Amniotic epithelial cell (primary cell): ENCODE measurements at places on chromosomes 11 and 22.
A peak's percentile ranks its signal among the peaks of the same experiment; 100 is the strongest.

DNA sequence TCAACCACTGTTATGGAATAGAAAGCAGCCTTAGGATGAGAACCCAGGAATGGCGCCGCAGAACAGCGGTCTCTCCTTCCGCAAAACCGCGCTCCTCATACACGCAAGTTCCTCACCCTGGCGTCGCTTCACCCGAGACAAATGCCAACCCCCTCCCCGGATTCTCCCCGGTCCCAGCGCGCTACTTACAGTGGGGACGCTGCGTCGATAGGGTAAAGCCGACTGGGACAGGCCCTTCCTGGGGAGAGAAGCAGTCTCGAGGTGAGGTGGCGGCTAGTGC lies 287 bp downstream of the RPS13 start:
- DNase-seq: peak; percentile 21

DNA sequence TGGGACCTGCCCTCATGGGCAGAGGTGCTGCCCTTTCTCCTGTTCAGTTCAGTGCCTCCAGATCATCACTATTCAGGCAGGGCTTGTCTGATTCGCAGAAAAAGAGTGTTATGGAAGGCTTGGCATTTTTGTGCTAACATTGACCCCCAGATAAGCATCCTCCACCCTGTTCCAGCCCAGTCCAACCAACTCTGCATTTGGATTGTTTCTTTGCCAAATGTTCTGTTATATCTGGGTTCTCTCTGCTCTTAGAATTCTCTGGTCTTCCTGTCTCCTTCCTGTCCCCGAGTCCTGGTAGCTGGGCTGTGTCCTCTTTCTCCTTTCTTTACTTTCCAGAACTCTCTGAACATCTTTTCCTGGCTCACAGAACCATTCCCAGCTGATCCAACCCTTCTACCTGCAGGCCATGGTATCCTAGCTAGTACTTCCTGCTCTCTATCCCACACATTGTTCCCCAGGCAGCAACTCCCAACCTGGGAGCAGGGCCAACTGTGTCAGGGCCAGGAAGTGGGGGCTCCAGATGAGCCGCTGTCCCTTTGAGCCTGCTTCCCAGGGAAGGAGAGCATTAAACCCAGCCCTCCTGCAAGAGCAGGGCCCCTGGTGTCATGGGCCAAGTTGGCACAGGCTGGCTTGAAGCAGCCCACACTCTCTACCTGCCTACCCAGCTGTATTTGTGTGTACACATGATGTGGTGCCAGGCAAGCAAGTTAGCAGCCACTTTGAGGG lies 280.7 kb upstream of the CADM1 start:
- no peak for DNase-seq

DNA sequence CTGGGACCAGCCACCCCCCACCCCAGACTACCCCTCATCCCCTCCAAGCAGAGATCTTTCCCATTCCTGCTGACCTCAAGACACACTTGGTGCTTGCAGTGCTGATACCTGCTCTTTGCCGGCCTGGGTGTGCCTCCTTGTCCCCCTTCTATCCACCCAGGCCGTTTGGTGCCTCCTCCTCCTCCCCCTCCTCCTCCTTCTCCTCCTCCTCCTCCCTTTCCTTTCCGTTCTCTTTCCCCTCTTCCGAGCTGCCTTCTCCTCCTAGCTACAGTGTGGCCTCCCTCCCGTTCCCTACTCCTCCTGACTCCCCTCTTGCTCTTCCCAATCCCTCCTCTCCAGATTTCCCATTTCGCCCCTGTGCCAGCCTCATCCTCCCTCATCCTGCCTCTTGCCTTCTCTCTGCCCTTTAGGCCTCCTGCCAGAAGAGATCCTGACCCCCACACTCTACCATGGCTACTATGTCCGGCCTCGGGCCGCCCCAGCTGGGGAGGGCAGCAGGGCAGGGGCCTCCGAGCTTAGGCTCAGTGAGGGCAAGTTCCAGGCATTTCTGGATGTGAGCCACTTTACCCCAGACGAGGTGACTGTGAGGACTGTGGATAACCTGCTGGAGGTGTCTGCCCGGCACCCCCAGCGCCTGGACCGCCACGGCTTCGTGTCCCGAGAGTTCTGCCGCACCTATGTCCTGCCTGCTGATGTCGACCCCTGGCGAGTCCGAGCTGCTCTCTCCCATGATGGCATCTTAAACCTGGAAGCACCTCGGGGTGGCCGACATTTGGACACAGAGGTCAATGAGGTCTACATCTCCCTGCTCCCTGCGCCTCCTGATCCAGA lies 712 bp downstream of the HSPB2 start:
- DNase-seq: no peak

DNA sequence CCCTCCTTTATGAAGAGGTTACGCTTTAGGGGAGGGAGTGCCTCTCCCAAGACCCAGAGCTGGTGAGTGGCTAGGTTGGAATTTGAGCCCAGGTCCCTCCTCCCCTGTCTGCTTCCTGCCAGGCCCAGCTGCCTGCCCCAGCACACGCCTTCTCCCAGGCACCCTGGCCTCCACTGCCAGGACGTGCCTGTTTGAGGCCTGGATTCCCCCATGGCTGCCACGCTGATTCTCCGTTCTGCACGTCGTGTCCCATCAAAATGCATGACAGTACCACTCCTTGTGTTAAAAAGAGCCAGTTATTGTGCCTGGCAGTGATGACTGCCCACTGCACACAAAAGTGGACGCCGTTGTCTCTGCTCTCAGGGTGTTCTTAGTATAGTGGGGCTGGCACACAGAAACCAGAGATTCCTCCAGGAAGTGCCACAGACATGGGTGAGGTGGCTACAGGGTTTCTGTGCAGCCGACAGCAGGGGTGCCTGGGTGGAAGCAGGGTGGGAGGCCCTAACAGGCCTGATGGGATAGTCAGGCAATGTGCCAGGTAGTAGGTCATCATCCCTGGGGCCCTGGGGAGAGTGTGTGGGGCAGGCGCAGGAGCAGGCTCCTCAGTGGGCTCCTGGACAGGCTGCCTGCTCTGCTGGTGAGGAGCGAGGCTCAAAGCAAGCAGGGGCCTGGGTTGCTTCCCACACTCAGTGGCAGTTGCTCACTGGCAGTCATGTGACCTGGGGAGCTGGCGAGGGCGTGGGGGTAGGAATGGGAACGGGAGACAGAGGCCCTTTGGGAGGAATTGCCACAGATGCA lies 24.2 kb downstream of the MED15 start:
- peak; percentile 89 for DNase-seq

- peak; percentile 37 for DNase-seq
Measured at GRCh38 chr11:122807731-122808477, 30.4 kb upstream of the CRTAM start.

DNA sequence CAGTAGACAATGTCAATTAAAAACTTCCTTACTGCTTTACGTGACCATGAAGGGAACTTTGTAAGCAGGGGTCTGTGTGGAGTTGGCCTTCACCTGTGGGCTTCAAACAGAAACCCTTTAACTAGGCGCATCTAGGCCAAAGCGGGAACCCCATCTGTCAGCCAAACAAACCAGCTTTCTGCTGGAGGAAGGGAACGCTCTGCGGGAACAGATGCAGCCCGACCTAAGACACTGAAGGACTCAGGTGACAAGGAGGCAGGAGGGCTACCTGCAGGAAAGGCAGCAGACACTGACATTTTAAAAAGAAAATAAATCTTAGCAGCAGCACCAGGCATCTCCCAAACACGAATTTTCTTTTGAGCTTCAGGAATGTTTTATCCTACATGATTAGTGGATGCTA lies 78.4 kb downstream of the CADM1 start:
- no peak for DNase-seq

GRCh38 chr11:12045914-12046635 lies 37.6 kb upstream of the DKK3 start:
- DNase-seq: peak; percentile 74

DNA sequence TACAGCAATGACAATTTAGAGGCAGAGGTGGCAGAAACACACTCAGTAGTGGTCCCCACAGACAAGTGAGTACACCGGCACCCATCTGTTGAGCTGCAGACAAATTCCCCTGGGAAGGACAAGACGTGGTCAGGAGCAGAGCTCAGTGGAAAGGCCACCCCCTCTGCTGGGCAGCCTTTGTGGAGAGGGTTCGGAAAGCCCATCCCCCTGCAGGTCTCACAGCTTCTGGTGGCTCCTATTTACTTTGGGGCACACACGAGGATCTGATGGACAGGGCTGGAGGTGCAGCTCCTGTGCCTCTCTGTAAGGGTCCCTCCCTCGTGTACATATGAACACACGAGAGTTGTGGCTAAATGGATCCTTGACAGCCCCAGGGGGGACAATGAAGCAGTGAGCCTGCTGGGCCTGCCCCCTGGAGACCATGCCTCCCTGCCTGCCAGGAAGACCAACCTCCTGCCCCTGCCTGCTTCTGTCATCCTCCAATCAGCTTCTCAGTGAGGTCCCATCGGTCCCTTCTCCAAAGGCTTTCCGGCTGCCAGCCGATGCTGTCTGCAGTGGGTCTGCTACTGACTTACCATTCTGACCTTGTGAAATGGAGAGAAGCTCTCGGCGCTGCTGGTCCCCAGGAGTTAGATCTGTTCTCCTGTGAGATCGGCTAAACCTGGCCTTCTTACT lies 161.5 kb downstream of the CACNA1I start:
- no peak for DNase-seq

- DNase-seq: no peak
Measured at GRCh38 chr22:17845790-17846189, 71.5 kb upstream of the BID start.

GRCh38 chr22:44797181-44797725 lies 44.9 kb downstream of the ARHGAP8 start:
- no peak for DNase-seq

GRCh38 chr11:73894725-73895335 lies 18.0 kb downstream of the PAAF1 start:
- DNase-seq: no peak

GRCh38 chr22:36222887-36223450 lies 16.4 kb downstream of the APOL2 start:
- no peak for DNase-seq

DNA sequence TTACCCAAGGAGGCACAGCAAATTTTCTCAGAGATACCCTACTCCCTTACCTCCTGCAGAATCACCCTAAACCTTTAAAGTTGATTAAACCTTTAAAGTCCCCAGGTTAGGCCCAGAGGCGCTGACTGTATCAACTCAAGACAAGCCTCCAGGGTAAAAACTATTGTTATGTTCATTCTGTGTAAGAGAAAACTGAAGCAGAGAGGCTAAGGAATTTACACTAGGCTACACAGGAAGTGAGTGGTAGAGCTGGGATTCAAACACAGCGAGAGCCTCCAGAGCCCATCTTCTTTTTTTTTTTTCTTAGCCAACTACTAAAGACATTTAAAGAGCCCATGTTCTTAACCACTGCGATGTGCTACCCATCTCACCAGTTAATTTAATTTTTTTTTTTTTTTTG lies 56.3 kb upstream of the GRK3 start:
- DNase-seq: no peak

GRCh38 chr22:49344656-49345055 lies 483.0 kb downstream of the BRD1 start:
- DNase-seq: no peak

- no peak for DNase-seq
Measured at GRCh38 chr11:95143106-95143681, 53.5 kb downstream of the ENDOD1 start.

- no peak for DNase-seq
Measured at GRCh38 chr11:95354304-95354703, 123.3 kb upstream of the SESN3 start.

- no peak for DNase-seq
Measured at GRCh38 chr11:69057801-69058200, 9.1 kb downstream of the TPCN2 start.

GRCh38 chr22:30829901-30830550 lies 135.4 kb downstream of the OSBP2 start:
- peak; percentile 94 for DNase-seq

DNA sequence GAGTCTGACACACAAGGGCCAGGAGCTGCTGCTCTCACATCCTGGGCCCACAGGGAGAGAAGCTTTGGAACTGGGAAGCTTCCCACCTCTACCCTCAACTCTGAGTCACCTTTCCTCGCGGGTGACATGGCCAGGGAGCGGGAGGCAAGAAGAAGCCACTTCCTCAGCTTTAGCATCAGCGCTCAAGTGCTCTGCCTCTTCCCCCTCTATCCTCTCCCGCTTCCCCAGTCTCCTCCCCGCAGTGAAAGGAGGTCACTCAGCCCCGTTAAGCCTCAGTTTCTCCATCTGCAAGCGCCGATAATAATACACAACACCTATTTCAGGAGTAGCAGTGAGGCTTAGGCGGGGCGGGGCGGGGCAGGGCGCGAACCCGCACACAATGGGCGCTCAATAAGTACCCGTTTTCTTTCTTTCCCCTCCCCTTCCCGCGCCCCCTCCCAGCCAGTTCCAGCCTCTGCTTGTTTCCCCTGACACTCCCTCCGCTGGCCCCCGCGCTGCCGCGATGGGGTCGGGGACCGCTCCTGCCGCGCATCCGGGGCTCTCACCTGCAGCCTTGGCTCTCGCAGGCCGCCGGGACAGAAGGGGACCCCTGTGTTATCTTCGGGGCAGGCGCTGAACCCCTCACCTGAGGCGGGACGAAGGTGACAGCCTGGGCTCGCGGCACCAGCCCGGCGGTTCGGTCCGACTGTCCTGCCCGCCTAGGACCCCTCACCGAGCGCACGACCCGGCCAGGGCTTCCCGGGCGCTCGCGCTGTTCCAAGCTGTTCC lies 892 bp downstream of the GDPD5 start:
- DNase-seq: no peak

DNA sequence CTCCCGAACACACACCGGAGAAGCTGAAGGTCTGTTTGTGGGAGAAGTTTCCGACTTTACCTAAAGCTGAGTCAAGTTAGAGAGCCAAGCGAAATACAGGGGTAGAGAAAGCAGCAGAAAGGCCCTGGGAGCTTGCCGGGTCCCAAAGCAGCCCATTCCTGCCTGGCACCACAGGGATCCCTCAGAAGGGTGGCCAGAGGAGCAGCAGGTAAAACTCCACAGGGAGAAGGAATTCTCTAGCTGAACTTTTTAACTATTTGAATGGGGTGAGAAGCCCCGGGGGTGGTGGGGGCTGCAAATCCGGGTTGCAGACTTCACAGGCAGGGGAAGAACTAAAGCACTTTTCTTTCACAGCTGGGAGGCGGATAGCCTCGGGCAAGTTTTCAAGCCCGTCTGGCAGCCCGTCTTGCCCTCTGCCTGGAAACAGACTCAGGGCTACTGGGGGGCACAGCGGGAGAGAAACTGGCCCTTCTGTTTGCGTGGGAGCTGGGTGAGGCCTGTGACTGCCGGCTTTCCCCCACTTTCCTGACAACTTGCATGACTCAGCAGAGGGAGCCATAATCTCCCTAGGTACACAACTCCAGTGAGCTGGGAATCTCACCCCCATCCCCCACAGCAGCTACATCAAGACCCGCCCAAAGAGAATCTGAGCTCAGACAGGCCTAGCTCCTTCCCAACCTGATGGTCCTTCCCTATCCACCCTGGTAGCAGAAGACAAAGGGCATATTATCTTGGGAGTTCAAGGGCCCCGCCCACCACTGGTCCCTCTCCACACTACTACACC lies 311.0 kb downstream of the SBF2 start:
- DNase-seq: peak; percentile 78

- DNase-seq: no peak
Measured at GRCh38 chr11:6742260-6742659, 29.5 kb downstream of the OR2AG2 start.

GRCh38 chr22:44913198-44913983 lies 96.4 kb downstream of the PHF21B start:
- DNase-seq: no peak

- peak; percentile 16 for DNase-seq
Measured at GRCh38 chr11:37657645-37658044, 1059.6 kb upstream of the RAG2 start.
